PC-9 (cell line): ENCODE measurements at places on chromosomes 3 and 15. TPM values are rescaled to one million over a fixed set of nuclear protein-coding genes. Genes with fewer than 3 reads are reported as not detected.

GRCh38 chr3:185089343-185089742 is 63.5 kb downstream of the C3orf70 start:
- H3K27me3 ChIP-seq: peaks cover 37% of the 10 kb centered on the region
- H3K36me3 ChIP-seq: no peaks in the 10 kb centered on the region
- H3K27ac ChIP-seq: no peak overlapping the region
- DNase-seq: no peak
- H3K4me1 ChIP-seq: no peaks in the 10 kb centered on the region

GRCh38 chr15:31358163-31358562 is 31.5 kb downstream of the KLF13 start:
- H3K27ac ChIP-seq: no peak overlapping the region
- H3K4me1 ChIP-seq: no peaks in the 10 kb centered on the region
- no peak for DNase-seq
- peaks cover 55% of the 10 kb centered on the region for H3K27me3 ChIP-seq
- H3K36me3 ChIP-seq: no peaks in the 10 kb centered on the region
- H3K4me3 ChIP-seq: no peak overlapping the region

DNA sequence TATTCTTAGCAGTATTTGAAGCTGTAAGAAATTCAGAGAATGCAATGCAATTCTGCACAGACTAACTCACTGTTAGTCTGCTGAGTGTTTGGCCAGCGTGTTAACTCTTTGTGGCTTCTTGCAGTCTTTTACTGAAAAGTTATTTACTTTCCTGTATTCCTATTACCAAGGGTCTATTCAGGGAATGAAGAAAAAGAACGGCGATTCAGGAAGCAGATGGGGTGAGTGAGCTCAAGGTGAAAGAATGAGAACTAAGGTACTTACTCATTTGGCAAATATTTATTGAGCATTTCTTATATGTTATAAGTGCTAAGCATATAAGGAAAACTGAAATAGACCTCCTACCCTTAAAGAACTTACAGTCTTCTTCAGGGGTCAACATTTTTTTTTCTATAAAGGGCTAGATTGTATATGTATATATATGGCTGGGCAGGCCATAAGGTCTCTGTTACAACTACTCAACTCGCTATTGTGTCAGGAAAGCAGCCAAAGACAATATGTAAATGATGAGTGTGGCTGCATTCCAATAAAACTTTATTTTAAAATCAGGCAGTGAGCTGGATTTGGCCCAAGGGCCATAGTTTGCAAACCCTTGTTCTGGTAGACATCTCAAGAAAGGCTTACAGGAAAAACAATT is 271.9 kb upstream of the GADL1 start:
- H3K27ac ChIP-seq: peak overlapping the region; percentile 57
- H3K36me3 ChIP-seq: no peaks in the 10 kb centered on the region
- no peaks in the 10 kb centered on the region for H3K27me3 ChIP-seq

The MUC13 gene
- not detected in 2 replicates for total RNA-seq

The TOPAZ1 gene
- not detected in 2 replicates for total RNA-seq

The LTK gene
- total RNA-seq: 0.11 and 0.28 TPM in 2 replicates

GRCh38 chr3:129526121-129526900 is 2.1 kb upstream of the RHO start:
- no peak overlapping the region for H3K27ac ChIP-seq
- H3K4me1 ChIP-seq: 0 out of 2 replicates have a peak, but pooled peaks cover 5% of the 10 kb centered on the region
- no peak overlapping the region for H3K4me3 ChIP-seq

DNA sequence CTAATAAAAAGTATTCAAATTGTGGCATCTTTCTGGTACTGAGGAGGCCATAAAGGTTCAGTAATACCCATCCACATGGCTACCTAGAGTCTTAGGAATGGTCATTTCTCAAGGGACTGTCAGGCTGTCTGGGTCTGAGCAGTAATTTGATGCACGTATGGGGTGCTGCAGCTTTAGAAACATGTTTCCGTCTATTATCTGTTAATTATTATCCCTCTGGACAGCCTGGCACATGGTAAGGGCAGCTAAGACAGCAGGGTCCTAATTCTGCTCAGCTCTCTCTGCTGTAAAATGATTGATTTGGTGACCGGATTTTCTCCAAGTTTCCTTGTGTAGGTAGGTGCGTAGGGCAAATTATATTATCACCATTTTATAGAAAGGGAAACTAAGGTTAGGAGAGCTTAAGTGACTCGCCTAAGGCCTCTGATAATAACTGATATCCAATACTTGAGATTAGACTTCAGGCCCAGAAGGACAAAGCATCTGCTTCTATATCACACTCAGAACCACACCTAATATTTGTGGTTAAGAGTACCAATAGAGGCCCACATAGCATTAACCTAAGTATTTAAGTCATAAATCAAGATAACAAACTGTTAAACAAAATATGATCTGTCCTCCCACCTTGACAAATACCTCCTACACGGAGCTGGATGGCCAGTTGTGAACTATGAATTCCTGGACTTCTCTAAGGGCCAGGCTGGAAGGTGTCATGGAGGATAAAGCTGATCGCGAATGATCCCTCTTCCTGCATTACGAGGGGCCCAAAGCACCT is 2.9 kb upstream of the RAP2B start:
- H3K36me3 ChIP-seq: no peaks in the 10 kb centered on the region
- peaks cover 22% of the 10 kb centered on the region for H3K4me1 ChIP-seq
- H3K27ac ChIP-seq: peak overlapping the region; percentile 93
- DNase-seq: peak; percentile 95
- H3K4me3 ChIP-seq: peak overlapping the region; percentile 97; the same call in 1 of the 2 replicates
- H3K27me3 ChIP-seq: no peaks in the 10 kb centered on the region

GRCh38 chr3:160929595-160929994 is 173.6 kb downstream of the PPM1L start:
- H3K27me3 ChIP-seq: no peaks in the 10 kb centered on the region
- H3K4me1 ChIP-seq: no peaks in the 10 kb centered on the region
- no peak overlapping the region for H3K4me3 ChIP-seq
- DNase-seq: no peak
- no peaks in the 10 kb centered on the region for H3K36me3 ChIP-seq
- no peak overlapping the region for H3K27ac ChIP-seq

GRCh38 chr3:108620250-108620649 is 30.7 kb downstream of the DZIP3 start:
- no peaks in the 10 kb centered on the region for H3K4me1 ChIP-seq
- H3K4me3 ChIP-seq: no peak overlapping the region
- H3K36me3 ChIP-seq: no peaks in the 10 kb centered on the region
- no peak overlapping the region for H3K27ac ChIP-seq

DNA sequence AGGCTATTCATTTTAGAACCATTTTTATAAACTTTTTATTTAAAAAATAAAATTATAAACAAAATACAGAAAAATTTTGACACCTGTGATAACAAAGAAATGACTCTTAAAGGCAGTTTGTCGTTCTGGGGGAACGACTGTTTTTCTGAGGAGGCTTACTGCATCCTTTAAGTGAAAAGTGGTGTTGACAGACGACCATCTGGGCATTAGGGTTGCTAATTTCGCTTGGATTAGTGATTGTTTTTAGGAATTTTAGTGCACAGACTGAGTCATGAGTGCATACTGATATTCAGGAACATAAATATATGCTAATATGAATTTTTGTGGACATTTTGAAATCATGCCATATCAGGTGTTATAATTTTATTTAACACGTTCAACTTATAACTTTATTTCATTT is 28.5 kb downstream of the OSTN start:
- no peak overlapping the region for H3K4me3 ChIP-seq
- no peak for DNase-seq
- H3K27me3 ChIP-seq: no peaks in the 10 kb centered on the region
- H3K27ac ChIP-seq: no peak overlapping the region

The PCSK6 gene
- 26.3 and 27.2 TPM in 2 replicates for total RNA-seq

GRCh38 chr3:121836064-121836463 is 1.1 kb downstream of the EAF2 start:
- peaks cover 11% of the 10 kb centered on the region; the same call in 1 of the 2 replicates for H3K4me1 ChIP-seq
- no peak for DNase-seq
- H3K27ac ChIP-seq: no peak overlapping the region
- H3K27me3 ChIP-seq: no peaks in the 10 kb centered on the region
